ENCODE measurements at places on chromosomes 7 and 10. TPM values are rescaled to one million over a fixed set of nuclear protein-coding genes. Genes with fewer than 3 reads are reported as not detected.

ARHGEF35 gene
- 0.80 TPM for total RNA-seq

STEAP1B gene
- total RNA-seq = 3.1 TPM

WNT2 gene
- 14.8 TPM for total RNA-seq

NPSR1 gene
- 0.31 TPM for total RNA-seq

DNA sequence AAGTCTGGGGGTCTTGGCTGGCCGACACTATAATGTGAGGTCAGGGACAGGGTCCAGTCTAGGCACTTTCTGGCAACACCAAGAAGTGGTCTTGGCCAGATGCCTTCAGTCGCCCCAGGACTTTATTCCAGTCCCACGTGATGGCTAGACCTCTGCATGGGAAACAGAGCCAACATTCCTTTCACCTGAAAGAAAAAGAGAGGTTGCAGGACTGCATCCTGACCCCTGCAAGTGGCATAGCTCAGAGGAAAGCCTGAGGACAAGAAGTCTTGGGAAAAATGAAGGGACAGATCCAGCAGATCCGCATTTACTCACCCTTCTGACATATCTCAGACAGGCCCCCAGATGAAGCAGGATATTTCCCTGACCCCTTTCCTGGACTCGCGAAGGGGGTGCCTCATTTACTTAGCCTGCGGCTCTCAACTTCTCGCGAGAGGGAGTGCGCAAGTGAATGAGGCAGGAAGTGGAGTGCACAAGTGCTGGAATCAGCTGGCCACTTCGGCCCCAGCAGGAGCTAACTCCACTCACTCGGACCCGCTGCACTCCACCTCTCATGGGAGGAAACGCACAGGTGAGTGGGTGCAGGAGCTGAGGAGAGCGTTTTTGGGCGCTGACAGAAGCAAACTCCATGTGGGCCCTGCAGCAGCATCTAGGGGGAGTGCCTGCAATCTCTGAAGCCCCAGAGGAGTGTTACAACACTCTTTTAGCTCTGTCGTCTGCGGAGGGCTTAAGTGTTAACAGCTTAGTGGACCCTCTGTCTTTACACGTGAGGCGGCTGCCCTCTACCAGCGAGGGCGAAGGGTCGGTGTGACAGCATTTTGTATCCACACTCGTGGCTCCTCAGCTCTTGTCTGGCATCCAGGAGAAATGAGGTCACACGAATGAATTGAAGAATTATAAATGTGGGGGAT lies 916.2 kb upstream of the GHITM start:
- no peaks in the 10 kb centered on the region for H3K27me3 ChIP-seq
- no peak overlapping the region for H3K4me3 ChIP-seq
- H3K27ac ChIP-seq = no peak overlapping the region
- H3K36me3 ChIP-seq = no peaks in the 10 kb centered on the region
- no peak for DNase-seq

DNA sequence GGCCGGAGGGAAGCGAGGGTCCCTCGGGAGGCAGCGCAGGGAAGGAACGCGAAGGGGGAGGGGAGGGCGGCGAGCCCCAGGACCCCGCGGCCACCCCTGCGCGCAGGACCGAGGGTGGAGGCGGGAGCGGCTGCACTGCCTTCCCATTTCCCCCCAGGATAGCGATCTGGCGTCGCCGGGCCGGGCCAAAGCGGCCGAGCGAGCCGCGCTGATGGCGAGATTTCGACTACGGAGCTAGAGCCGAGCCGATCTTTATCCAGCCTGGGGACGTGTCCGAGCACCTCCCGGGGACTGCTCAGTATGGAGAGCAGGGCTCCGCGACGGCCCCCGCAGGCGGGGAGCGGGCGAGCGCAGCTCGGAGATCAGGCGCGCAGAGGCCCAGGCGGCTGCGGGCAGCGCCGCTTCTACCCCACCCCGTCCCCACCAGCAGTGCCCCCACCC lies 590 bp upstream of the CRTAC1 start:
- peak; percentile 20 for DNase-seq
- H3K27me3 ChIP-seq = peaks cover 83% of the 10 kb centered on the region
- no peaks in the 10 kb centered on the region for H3K36me3 ChIP-seq
- no peak overlapping the region for H3K27ac ChIP-seq
- H3K4me1 ChIP-seq = peaks cover 8% of the 10 kb centered on the region

- peaks cover 12% of the 10 kb centered on the region for H3K4me1 ChIP-seq
- H3K27me3 ChIP-seq = no peaks in the 10 kb centered on the region
- DNase-seq = no peak
- no peaks in the 10 kb centered on the region for H3K36me3 ChIP-seq
- H3K4me3 ChIP-seq = no peak overlapping the region
Measured at GRCh38 chr10:124288486-124288885, 130.2 kb downstream of the OAT start.

GRCh38 chr10:83075016-83075814 lies 1064.1 kb upstream of the GHITM start:
- peaks cover 9% of the 10 kb centered on the region for H3K4me1 ChIP-seq
- DNase-seq = peak; percentile 94
- H3K27me3 ChIP-seq = no peaks in the 10 kb centered on the region
- no peaks in the 10 kb centered on the region for H3K36me3 ChIP-seq
- peak overlapping the region; percentile 47 for H3K27ac ChIP-seq

HABP2 gene
- 0.04 TPM for total RNA-seq

- no peak overlapping the region for H3K27ac ChIP-seq
- no peaks in the 10 kb centered on the region for H3K36me3 ChIP-seq
- peaks cover 49% of the 10 kb centered on the region for H3K4me1 ChIP-seq
- no peaks in the 10 kb centered on the region for H3K27me3 ChIP-seq
Measured at GRCh38 chr7:3895341-3896116, 594.5 kb downstream of the SDK1 start.

DNA sequence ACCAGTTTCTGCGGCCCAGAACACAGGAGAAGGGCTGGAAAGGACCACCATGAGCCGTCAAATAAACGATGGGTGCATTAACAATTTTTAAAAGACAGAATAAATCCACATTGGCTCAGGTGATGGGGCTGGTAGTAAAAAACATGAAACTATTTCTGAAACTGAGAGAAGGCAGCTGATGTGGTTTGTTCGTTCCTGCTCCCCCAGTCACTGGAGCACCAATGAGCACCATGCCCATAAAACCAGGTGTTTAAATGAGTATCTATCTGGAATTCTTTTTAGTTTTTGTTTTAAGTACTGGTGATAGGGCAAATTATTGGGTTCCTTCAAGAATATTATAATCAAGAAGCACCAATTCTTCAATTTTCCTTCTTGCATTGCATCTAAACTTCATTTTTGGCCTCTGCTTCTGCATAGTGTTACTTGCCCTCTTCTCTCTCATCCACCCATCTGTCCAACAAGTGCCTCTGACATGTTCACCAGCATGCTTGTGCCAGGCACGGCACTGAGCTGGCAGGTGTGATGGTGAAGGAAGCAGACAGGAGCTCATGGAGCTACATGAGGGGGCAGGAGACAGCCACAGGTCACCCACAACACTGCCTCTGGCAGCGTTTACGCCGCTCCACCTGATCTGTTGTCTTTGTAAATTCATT lies 65.5 kb downstream of the LARP4B start:
- peak overlapping the region; percentile 35 for H3K27ac ChIP-seq
- peaks cover 29% of the 10 kb centered on the region for H3K36me3 ChIP-seq
- no peak for DNase-seq

ATOH7 gene
- total RNA-seq = 0.13 TPM

DNA sequence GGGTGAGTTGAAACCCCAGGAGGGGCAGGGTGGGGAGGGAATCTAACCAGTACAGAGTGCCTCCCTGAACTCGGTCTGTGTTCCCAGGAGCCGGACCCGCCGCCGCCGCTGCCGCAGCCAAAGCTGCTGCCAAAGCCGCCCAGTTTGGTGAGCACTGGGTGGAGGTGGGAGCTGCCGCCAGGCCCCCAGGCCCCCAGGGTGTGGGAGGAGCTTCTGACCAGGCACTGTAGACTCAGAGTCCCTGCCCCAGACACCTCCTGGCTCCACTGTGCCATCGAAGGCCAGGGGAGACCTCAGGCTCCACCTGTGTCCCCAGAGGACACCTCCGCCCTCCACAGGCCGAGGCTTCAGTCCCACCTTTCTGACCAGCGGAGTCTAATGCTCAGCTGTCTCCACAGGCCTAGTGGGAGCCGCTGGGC lies 20.4 kb upstream of the LIMK1 start:
- peaks cover 11% of the 10 kb centered on the region for H3K4me1 ChIP-seq
- H3K4me3 ChIP-seq = no peak overlapping the region
- DNase-seq = no peak
- no peak overlapping the region for H3K27ac ChIP-seq
- H3K36me3 ChIP-seq = peaks cover 17% of the 10 kb centered on the region

GRCh38 chr7:65429642-65430343 lies 56.1 kb downstream of the ZNF92 start:
- no peak overlapping the region for H3K27ac ChIP-seq
- H3K27me3 ChIP-seq = no peaks in the 10 kb centered on the region
- no peak overlapping the region for H3K4me3 ChIP-seq

GRCh38 chr10:119209736-119210355 lies 2.5 kb downstream of the GRK5 start:
- H3K4me3 ChIP-seq = peak overlapping the region; percentile 59
- peak overlapping the region; percentile 90 for H3K27ac ChIP-seq
- H3K27me3 ChIP-seq = no peaks in the 10 kb centered on the region
- H3K36me3 ChIP-seq = no peaks in the 10 kb centered on the region
- H3K4me1 ChIP-seq = peaks cover 34% of the 10 kb centered on the region
- peak; percentile 37 for DNase-seq

GPR146 gene
- total RNA-seq = 2.7 TPM

RBAK gene
- 12.6 TPM for total RNA-seq

DNA sequence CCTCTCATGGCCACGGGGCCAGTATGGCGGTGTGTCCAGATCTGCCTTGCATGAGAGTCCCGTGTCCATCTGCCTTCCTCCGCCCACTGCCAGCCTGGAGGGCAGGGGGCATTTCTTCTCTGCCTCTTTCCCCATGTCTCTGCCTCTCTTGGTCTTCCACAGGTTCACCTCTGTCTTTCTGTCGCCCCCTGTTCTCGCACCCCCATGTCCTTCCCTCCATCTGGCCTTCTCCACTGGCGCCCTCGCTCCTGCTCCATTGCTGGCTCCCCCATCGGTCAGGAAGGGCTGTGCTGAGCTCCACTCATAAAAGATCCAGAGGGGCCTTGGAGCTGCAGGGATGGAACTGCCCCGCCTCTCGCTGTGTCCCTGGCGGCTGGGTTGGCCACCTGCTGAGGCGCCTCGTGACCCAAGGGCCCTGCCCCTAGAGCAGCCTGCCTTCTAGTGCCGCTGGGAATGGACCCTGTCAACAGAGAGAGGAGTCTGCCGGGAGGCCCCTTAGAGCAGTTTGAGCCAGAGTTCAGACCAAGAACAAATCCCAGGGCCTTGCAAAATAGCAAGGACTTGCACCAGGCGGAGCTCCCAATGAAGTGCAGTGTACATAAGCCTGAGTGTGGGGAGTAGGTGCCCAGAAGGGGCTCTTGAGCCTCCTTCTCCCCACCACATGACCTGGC lies 42.0 kb downstream of the GOLGA7B start:
- DNase-seq = no peak
- peaks cover 14% of the 10 kb centered on the region for H3K27me3 ChIP-seq
- H3K36me3 ChIP-seq = no peaks in the 10 kb centered on the region
- H3K4me1 ChIP-seq = no peaks in the 10 kb centered on the region
- no peak overlapping the region for H3K4me3 ChIP-seq

DNA sequence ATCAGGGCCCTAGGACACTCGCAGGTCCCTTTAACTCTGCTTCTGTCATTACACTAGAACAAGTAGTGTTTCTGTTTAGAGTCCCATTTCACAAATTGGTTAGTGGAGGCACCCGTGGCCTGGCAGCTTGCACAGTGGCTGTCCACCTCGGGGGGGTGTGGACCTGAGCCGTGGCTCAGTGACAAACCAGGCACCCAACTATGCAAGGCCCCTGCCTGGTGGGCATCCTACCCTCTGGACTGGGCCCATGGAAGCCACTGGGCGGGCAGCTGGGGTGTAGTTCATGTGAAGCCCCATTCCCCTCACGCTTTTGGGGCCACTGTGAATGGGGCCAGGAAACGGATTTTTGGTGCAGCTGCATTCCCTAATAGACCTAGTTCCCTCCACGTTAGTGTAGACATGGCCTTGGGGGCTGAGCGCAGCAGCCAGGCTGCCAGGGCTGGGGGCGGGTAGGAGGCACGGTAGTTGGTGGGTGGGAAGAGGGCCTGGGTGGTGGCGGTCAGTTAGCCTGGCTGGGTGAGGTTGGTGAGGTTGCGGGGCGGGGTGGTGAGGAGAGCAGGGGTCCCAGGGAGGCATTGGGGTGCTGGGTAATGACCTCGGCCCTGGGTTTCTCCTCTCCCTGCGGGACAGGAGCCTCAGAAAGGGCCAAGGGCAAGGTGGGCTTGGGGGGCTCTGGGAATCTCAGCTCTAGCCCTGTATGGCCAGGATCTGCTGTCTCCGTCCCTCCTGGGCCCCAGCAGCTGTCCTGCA lies 18.7 kb downstream of the ZNF316 start:
- no peak overlapping the region for H3K27ac ChIP-seq
- DNase-seq = no peak
- H3K36me3 ChIP-seq = peaks cover 30% of the 10 kb centered on the region
- no peak overlapping the region for H3K4me3 ChIP-seq
- no peaks in the 10 kb centered on the region for H3K27me3 ChIP-seq

DNA sequence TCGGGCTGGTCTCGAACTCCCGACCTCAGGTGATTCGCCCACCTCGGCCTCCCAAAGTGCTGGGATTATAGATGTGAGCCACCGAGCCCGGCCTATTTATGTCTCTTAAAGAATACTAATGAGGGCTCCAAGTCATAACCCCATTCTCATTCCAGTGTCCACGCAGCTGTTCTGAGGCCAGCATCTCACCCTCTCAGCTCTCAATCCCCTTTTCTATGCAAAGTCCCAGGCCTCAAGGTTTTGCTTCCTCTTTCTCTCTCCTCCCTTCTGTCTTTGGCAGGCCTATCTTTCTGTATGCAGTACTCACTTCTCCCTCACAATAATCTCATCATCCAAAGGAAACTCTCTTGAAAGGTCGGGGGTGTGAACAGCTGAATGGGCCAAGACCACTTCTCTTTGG lies 28.0 kb upstream of the VSIR start:
- H3K36me3 ChIP-seq = no peaks in the 10 kb centered on the region
- no peak for DNase-seq
- peaks cover 6% of the 10 kb centered on the region for H3K27me3 ChIP-seq
- peaks cover 3% of the 10 kb centered on the region for H3K4me1 ChIP-seq

- no peak overlapping the region for H3K27ac ChIP-seq
- no peaks in the 10 kb centered on the region for H3K27me3 ChIP-seq
- H3K36me3 ChIP-seq = peaks cover 30% of the 10 kb centered on the region
- no peaks in the 10 kb centered on the region for H3K4me1 ChIP-seq
- H3K4me3 ChIP-seq = no peak overlapping the region
Measured at GRCh38 chr7:98205162-98205845, 5.9 kb upstream of the BHLHA15 start.
